NCI-H2171 (cell line): ENCODE measurements at places on chromosomes 5 and 9.

DNA sequence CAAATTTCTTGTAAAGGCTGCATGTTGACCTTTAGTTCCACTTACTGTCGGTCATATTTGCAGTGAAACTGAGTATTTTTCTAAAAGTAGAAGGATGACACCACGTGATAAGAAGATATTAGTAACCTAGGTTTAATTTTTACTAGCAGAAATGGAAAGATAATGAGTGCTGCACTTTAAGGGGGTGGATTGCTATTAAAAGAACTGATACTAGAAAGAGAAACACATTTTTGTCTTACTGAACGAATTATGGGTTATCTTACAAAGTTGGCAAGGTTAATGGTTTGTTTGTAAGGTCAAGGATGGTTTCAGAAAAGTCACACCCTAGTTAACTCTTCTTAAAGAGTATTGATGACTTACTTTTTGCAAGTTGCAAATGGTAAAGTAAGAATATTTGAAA lies 2.4 kb downstream of the MACIR start:
- no peak for DNase-seq

- no peak for DNase-seq
Observed at GRCh38 chr9:27943501-27943900, 370.2 kb upstream of the C9orf72 start.

- no peak for DNase-seq
Observed at GRCh38 chr9:68417762-68418161, 61.4 kb downstream of the PGM5 start.

DNA sequence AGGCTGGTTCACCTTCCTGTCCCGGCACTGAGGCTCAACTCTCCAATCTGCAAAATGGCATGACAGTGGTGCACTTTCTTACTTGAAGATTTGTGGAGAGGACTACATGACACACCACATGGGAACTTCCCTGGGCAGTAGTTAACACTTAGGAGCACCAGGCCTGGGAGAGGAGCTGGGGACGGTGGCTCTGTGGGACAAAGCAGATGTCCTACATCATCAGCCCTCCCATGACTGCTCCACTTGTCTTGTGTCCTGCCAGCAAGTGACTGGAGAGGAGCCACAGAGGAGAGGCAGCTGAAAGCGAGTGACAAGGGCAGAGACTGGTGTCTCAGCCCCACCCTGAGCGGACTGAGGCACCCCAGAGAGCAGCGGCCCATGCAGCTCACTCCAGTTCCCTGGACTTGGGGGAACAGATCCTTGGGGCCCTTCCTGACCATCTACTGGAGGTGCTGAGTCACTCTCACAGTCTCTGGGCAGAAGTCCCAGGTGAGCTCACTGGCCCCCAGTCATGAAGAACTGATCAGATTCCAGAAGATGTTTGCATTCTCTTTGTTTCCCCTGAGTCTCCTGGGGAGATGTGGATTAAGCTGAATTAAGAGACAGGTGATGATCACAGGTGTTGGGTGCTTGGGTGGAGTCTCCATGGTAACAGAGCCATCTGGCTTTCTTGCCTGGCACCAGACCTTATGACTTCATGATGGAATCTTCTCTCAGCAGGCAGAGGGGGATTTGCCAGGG lies 13.2 kb upstream of the SLC25A48 start:
- peak; percentile 71 for DNase-seq

- DNase-seq, result no peak
Observed at GRCh38 chr5:126119887-126120442, 303.2 kb upstream of the GRAMD2B start.

- peak; percentile 9 for DNase-seq
Observed at GRCh38 chr5:38922199-38922598, 76.4 kb downstream of the OSMR start.

DNA sequence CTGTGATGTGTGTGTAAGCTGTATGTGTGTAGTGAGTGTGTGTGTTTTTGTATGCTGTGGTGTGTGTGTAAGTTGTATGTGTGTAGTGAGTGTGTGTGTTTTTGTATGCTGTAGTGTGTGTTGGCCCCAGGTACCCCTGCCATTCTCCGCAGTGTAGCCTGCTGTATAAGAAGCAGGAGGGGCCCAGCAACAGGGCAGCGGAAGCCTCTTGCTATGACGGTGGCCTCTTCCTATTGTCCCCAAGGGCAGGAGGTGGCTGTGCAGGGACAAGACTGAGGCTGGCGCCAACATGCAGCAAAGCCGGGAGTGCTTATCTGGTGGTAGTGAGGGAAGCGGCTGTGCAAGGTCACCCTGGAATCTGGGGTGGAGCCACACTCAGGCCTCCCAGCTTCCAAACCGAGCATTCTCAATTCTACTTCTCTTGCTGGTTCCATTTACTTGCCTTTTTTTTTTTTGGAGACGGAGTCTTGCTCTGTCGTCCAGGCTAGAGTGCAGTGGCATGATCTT lies 5.1 kb downstream of the SPAAR start:
- no peak for DNase-seq

GRCh38 chr5:131196331-131196730 lies 25.6 kb downstream of the LYRM7 start:
- no peak for DNase-seq

- no peak for DNase-seq
Observed at GRCh38 chr5:58484505-58484904, 6.7 kb upstream of the GAPT start.

GRCh38 chr5:116622375-116623050 lies 47.9 kb upstream of the SEMA6A start:
- DNase-seq, result no peak

- no peak for DNase-seq
Observed at GRCh38 chr5:142939884-142940283, 169.7 kb downstream of the ARHGAP26 start.

DNA sequence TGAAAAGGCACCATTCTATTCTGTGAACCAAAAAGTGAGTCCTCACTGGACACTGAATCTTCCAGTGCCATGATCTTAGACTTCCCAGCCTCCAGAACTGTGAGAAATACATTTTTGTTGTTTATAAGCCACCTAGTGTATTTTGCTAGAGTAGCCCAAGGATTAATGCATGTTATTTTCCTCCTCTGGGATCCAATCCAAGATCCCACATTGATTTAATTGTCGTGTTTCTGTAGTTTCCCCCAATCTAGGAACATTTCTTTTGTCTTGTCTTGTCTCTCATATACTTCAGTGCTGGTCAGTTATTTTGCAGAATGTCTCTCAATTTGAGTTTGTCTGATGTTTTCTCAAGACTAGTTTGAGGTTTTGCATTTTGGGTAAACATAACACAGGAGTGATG lies 36.4 kb downstream of the GDNF start:
- DNase-seq, result no peak

- DNase-seq, result peak; percentile 87
Observed at GRCh38 chr9:130185490-130186031, 13.4 kb downstream of the NCS1 start.

DNA sequence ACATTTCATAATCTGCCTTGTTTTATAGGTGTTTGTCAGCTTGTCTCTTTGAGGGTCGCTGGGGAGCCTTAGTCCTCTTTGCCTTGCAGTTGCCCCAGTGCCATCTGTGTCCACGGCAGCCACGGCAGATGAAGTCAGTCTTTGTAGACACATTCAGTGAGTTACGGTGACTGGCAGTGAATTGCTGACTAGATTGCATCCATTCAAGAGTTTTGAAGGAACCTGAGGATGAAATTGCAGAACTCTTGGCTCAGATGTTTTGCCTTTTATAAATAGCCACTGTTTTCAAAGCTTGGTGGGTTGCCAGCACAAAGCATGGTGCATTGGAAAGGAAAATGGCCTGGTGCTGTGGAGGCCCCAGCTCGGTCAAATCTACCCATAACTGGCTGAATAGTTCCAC lies 125.6 kb downstream of the TRIO start:
- no peak for DNase-seq

DNA sequence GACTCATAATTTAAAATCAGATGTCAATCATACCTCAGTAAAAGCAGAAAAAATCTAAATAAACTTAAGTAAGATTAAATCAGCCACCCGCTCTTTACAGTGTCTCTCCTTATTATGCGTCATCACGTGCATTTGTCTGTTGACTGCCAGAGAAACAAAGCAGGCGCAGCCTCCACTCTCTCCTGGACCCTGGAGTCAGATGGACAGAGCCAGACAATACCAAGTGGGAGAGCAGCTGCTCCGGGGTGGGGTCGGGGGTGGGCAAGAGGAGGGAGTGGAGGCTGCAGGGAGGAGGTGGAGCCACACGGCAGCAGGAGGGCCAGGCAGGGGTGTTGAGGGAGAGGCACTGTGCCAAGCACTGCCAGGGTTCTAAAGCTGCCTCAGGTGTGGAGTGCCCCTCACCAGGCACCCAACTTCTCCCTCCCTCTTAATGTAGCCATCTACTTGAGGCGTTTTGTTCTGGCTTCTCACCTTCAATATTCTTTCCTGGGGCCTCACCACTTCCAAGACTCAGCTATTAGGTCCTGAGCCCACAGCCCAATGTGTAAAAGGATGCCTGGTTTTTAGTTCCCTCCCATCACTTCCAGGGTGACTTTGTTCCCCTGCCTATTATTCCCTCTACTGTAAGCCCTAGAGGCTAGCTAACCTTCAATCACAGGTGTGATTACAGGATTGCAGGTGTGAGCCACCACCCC lies 96.3 kb downstream of the GLDC start:
- no peak for DNase-seq

DNA sequence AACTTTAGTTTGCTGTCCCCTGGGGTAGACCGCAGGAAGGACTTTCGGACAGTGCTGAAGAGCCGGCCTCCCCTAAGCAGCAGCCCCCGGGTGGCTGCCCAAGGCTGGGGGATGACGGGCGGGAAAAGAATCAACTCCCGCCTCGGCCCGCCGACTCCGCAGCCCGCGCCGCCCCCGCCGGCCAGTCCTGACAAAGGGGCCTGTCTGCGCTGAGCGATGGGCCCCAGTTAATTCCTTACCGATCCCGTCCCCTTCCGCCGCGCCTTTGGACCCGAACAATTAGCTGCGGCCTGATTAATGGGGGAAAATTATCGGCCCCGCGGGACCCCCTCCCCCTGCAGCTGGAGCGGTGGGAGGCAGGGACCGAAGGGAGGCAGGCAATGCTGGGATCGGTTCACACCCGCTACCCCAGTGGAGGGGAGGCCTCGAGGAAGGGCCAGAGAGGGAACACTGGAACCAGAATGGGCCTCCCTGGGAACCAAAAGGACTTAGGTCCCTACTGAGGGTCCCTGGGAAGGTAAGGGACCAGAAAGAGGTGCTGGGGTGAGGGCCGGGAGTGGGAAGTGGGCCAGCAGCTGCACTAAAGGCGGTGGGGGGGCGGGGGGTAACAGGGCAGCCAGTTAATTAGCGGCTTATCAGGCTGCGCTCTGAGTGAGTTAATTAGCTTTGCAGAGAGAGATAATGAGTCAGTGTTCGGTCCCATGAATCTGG lies 4.2 kb downstream of the ARID3C start:
- no peak for DNase-seq

GRCh38 chr5:133111299-133111698 lies 59.5 kb downstream of the HSPA4 start:
- peak; percentile 22 for DNase-seq

GRCh38 chr5:180589771-180590542 lies 1.3 kb downstream of the SCGB3A1 start:
- DNase-seq, result no peak

DNA sequence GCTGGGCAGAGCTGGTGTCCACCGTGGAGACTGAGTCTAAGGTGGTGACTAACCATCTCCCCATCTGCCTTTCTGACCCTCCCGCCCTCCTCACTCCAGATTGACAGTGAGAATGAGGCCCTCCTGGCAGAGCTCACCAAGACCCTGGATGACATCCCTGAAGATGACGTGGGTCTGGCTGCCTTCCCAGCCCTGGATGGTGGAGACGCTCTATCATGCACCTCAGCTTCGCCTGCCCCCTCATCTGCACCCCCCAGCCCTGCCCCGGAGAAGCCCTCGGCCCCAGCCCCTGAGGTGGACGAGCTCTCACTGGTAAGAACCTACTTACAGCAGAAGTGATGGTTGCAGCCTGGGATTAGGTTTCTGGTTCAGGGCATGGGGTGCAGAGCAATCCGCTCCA lies 96.5 kb downstream of the PPARGC1B start:
- no peak for DNase-seq

DNA sequence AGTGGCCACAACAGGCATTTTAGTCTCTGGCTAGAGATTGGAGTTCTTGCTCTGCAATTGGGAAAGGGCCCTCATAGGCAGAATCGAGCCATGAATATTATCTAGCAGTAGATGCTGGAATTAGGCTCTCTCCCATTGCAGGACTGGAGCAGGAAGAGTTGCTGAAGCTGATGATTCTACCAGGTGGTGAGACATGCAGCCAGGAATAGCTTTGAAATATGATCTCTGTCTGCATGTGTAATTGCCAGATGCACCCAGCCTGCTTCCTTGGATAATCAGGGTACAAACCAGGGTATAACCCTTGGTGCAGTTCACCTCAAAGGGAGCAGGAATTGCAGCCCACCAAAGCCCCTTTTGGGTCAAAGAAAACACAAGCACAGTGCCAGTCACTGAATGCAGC lies 211.4 kb upstream of the FTMT start:
- no peak for DNase-seq

GRCh38 chr9:37953775-37954437 lies 50.0 kb upstream of the SLC25A51 start:
- DNase-seq, result no peak

GRCh38 chr9:77726289-77726688 lies 78.2 kb upstream of the GNA14 start:
- DNase-seq, result no peak

DNA sequence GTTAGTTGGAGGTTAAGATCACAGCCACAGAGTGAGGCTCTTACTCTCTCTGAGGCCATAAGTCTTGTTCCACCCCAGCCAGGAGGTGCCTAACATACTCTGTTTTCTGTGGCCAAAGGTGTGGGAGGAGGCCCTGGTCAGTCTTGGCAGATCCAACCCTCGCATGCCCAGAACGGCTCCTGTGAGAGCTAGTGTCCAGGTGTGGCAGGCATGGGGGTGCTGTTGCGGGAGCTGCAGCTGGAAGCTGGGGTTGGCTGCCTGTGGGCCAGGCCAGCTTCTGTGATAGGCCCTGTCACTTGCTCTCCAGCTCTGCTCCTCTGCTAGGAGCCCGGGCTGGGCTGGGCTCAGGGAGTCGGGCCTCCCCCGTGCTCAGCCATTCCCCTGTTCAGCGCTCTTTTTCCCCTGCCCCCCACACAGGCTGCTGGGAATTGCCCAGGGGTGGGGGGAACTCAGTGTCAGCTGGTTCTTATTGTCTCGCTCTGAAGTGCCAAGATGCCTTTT lies 31.6 kb downstream of the IER5L start:
- DNase-seq, result no peak

- DNase-seq, result no peak
Observed at GRCh38 chr9:80892703-80893102, 796.6 kb downstream of the TLE1 start.

DNA sequence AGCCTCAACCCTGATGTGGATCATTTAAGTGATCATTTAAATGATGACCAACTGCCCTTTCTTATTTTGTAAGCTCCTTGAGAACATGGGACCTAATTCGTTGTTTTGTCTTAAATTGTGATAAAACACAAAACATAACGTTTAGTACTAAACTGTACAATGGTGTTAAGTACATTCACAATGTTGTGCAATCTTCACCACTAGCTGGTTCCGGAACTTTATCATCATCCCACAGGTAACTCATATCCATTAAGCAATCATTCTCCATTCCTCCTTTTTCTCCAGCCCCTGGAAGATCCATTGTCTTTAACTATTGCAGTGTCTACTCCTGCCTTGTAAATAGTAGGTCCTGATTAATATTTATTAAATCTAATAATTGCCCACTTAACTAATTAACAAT lies 460.5 kb upstream of the BRINP1 start:
- DNase-seq, result no peak

- no peak for DNase-seq
Observed at GRCh38 chr5:61966997-61967396, 339.0 kb upstream of the KIF2A start.

- no peak for DNase-seq
Observed at GRCh38 chr5:38032149-38032548, 192.3 kb upstream of the GDNF start.

GRCh38 chr9:109017493-109017892 lies 4.2 kb upstream of the CTNNAL1 start:
- no peak for DNase-seq

GRCh38 chr5:59587489-59588337 lies 305.8 kb downstream of the PDE4D start:
- DNase-seq, result no peak
